IMR-90 (cell line): ENCODE measurements at places on chromosomes 1 and 21. TPM values are rescaled to one million over a fixed set of nuclear protein-coding genes. Genes with fewer than 3 reads are reported as not detected.

Gene BACH1
- 108 and 132 TPM in 2 replicates for total RNA-seq

Gene MAEL
- not detected in 2 replicates for total RNA-seq

Gene ZNF496
- total RNA-seq, result 8.9 and 11.7 TPM in 2 replicates

Gene ELF3
- under 0.01 TPM in 1 of 2 replicates, not detected in the other for total RNA-seq

Gene ATAD3C
- total RNA-seq, result not detected in 2 replicates

Gene S100A9
- not detected in 2 replicates for total RNA-seq

Gene CD52
- total RNA-seq, result not detected in 2 replicates

Gene DNM3
- 0.36 and 0.83 TPM in 2 replicates for total RNA-seq

DNA sequence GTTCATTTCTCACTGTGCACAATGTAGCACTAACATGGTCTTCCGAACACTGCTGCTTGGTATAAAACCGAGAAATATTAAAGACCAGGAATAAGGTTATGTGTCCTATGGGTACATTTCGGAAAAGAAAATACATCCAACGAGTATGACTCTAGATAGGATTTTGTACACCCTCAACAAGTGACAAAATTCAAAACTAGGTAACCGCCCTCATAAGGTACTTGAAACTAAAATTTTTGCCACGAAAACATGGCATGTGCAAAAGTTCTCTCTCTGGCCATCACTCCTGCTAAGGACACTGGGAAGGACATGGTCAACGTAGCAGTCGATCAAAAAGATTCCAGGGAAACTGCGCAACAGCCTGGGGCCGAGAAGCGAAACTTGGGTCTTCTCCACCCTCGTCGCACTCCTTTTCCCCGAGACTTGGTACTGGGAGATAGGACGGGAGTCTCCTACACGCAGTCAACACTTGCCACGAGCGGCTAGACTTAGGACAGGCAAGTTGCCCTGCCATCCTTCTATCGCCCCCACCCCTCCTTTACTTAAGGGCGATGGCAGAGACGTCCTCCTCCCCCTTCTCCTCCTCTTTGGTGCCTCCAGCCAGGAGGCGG, 338 bp upstream of the TOR1AIP1 start:
- no peaks in the 10 kb centered on the region for H3K27me3 ChIP-seq
- H3K4me3 ChIP-seq, result peak overlapping the region; percentile 68
- peak; percentile 92 for DNase-seq
- no peaks in the 10 kb centered on the region for H3K4me1 ChIP-seq

- DNase-seq, result no peak
- no peaks in the 10 kb centered on the region for H3K27me3 ChIP-seq
- no peaks in the 10 kb centered on the region for H3K36me3 ChIP-seq
- no peak overlapping the region for H3K4me3 ChIP-seq
Measured at GRCh38 chr1:205672970-205673369, 7.3 kb downstream of the SLC45A3 start.

- H3K27ac ChIP-seq, result no peak overlapping the region
- H3K27me3 ChIP-seq, result peaks cover 7% of the 10 kb centered on the region; the same call in 1 of the 2 replicates
- no peak overlapping the region for H3K4me3 ChIP-seq
- DNase-seq, result no peak
- H3K4me1 ChIP-seq, result no peaks in the 10 kb centered on the region
Measured at GRCh38 chr1:31725134-31725533, 21.3 kb upstream of the COL16A1 start.

GRCh38 chr1:221230605-221231004, 351.4 kb downstream of the HLX start:
- H3K36me3 ChIP-seq, result no peaks in the 10 kb centered on the region
- DNase-seq, result peak; percentile 37
- H3K27ac ChIP-seq, result no peak overlapping the region
- H3K27me3 ChIP-seq, result no peaks in the 10 kb centered on the region
- no peaks in the 10 kb centered on the region for H3K4me1 ChIP-seq

DNA sequence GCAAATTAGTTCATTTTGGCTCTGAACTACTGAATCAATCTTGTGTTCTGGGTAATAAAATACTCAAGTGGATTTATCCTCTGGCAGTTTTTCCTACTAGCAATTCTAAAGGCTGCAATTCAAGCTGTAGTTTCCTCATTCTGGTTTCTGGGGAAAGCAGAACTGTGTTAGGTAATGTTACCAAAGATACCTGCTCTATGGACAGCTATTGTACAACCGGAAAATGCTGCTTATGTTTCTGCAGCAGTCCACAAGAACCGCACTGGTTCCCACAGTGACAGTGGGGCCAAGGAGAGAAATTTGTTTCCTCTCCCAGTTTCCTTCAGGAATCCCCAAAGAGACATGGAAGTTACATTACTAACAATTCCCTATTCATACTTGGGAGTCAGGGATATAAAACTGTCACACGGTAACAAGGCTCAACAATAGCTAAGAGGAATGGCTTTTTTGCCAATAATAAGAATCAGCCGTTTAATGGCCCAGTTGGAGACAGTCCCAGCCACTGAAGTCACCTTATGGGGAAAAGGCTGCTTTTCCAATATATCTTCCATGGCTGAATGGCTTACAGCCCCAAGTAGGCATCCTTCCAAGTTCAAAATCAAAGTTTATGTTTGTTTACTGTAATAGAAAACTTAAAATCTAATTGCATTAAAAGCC, 52.6 kb downstream of the PCNX2 start:
- H3K4me1 ChIP-seq, result peaks cover 4% of the 10 kb centered on the region; the same call in 1 of the 2 replicates
- peaks cover 3% of the 10 kb centered on the region; the same call in 1 of the 2 replicates for H3K36me3 ChIP-seq
- no peak for DNase-seq
- no peaks in the 10 kb centered on the region for H3K27me3 ChIP-seq

DNA sequence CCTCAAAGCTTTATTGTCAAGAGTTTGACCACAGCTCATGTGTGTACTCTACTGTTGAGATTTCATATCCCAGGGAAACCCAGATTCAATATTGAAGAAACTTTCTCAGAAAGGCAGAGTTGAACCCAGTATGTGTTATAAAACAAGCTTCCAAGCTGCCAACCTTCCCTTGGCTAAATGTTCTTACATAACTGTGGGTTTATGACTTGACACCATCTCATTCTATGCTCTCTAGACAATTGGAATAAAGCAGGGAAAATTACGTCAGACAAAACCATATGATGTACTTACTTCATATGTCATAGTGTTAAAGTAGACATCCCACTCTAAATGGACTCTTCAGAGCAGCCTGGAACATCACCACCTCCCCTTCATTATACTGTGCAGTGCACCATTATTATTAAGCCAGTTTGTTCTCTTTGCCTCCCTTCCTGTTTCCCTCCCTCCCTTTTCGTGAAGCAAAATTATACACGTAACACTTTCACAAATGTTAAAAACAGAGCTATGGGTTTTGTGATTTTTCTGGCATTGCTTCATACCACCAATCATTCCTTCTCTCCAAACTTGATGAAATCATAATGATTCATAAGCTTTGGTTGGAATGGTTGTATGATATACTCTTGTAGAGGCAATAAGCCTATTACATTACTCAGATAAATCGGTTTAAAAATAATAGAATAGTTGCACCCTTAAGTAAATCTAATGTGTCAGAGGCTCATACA, 507.2 kb downstream of the LTN1 start:
- H3K36me3 ChIP-seq, result no peaks in the 10 kb centered on the region
- no peak overlapping the region for H3K27ac ChIP-seq
- H3K27me3 ChIP-seq, result no peaks in the 10 kb centered on the region
- no peak overlapping the region for H3K4me3 ChIP-seq
- DNase-seq, result peak; percentile 80

- no peaks in the 10 kb centered on the region for H3K27me3 ChIP-seq
- 0 out of 2 replicates have a peak, but pooled peaks cover 1% of the 10 kb centered on the region for H3K36me3 ChIP-seq
- H3K27ac ChIP-seq, result no peak overlapping the region
- H3K4me3 ChIP-seq, result no peak overlapping the region
- no peak for DNase-seq
Measured at GRCh38 chr1:181037386-181037785, 3.6 kb downstream of the MR1 start.

GRCh38 chr1:174965362-174966007, 34.3 kb upstream of the CACYBP start:
- no peak overlapping the region for H3K27ac ChIP-seq
- no peaks in the 10 kb centered on the region for H3K36me3 ChIP-seq
- peaks cover 8% of the 10 kb centered on the region; the same call in 1 of the 2 replicates for H3K27me3 ChIP-seq
- no peak for DNase-seq

DNA sequence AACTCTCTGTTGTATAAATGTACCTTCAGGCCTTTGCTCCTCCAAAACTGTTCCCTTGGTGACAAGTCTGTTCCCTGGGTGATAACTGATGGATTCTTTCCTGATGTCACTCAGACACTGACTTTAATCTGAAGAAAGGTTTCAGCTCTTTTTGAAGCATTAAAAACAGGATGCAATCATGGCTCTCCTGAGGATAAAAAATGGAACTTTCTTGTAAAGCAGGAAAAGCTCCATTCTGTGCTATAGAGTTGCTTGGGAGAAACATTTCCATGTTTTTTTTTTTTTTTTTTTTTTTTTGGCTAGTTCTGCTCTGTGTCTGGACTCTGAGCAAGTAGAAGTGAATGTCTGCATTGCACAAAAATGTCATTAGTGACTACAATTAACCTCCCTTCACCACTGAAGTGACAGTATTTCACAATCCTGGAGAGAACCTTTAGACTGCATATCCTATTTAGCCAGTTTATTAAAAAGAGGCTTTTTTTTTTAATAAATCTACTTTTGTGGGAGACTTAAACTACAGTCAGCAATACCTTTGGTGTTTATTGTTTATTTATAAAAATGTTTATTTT, 101.7 kb upstream of the PRMT6 start:
- H3K4me3 ChIP-seq, result no peak overlapping the region
- no peaks in the 10 kb centered on the region for H3K4me1 ChIP-seq
- no peak overlapping the region for H3K27ac ChIP-seq

DNA sequence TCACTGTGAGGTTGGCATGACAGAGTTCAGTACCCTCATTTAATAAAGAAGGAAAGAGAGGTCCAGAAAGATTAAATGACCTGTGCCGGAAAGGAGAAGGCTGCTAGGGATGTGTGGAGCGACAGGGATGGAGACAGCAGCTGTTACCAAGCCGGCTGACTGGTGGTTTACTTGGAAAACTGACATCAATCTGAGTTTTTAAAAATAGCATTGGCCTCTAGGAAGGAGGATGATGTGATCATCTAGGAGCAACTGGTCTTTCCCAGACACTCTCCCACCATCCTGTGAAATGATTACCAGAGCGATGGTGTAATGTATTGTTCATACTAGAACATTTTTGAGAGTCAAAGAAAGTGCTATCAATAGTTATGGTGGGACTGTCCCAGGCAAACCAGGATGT, 154.4 kb downstream of the ZSCAN20 start:
- no peaks in the 10 kb centered on the region for H3K4me1 ChIP-seq
- no peak overlapping the region for H3K27ac ChIP-seq
- no peak overlapping the region for H3K4me3 ChIP-seq
- H3K36me3 ChIP-seq, result no peaks in the 10 kb centered on the region

DNA sequence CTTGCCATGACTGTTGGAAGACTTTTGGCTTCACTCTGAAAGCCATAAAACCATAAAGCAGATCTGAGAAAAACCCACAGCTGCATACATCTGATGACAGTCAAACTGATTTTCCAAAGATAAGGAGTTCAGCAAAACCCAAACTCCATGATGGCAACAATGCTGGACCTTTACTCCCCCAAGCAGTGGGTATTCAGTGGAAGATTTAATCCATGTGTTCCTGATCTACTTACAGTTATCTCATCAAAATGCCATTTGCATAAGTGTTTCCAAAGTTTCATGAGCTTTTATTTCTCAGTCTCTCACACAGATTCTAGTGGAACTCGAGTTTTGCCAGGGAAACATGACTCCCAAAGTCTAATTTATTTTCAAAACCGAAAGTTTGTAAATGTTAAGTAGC, 184.9 kb downstream of the ZC3H11B start:
- no peaks in the 10 kb centered on the region for H3K27me3 ChIP-seq
- H3K27ac ChIP-seq, result no peak overlapping the region
- H3K4me3 ChIP-seq, result no peak overlapping the region
- no peaks in the 10 kb centered on the region; the same call in 1 of the 2 replicates for H3K4me1 ChIP-seq
- H3K36me3 ChIP-seq, result no peaks in the 10 kb centered on the region

GRCh38 chr1:1014799-1015681, 1.7 kb downstream of the ISG15 start:
- DNase-seq, result no peak
- H3K4me3 ChIP-seq, result no peak overlapping the region
- no peaks in the 10 kb centered on the region for H3K27me3 ChIP-seq
- H3K36me3 ChIP-seq, result no peaks in the 10 kb centered on the region
- H3K27ac ChIP-seq, result no peak overlapping the region; the same call in 1 of the 2 replicates

GRCh38 chr1:202597090-202597761, 113.0 kb downstream of the SYT2 start:
- H3K27me3 ChIP-seq, result no peaks in the 10 kb centered on the region
- H3K4me1 ChIP-seq, result peaks cover 9% of the 10 kb centered on the region
- no peak for DNase-seq
- no peak overlapping the region for H3K4me3 ChIP-seq
- no peaks in the 10 kb centered on the region for H3K36me3 ChIP-seq

DNA sequence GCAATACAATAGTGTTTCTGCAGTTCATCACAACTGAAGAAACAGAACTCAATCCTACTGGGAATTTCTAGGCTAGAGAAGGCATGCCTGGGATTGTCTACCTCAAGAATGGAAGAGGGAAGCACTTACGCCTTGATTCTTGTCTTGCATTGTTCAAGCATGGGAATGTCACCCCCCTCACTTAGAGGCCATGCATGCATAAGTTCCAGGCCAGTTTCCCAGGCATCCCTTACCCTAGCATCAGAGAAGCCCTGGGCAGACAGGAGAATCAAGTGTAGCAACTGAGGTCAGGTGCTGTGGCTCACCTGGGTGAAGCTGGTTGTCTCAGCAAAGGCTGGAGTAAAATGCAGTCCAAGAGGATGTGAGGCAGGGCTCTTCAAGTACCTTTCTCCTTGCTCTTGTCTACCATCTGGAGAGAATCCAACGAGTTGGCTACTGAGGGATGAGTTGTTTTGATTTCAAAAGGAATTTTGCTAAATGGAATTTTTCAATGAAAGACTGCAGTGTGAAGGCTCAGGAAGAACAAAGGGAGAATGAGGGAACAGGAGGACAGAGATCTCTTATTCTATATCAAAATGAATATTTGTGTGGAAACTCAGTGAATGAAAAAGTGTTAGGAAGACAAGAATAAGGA, 174.3 kb downstream of the NEK7 start:
- peak; percentile 29 for DNase-seq
- no peaks in the 10 kb centered on the region for H3K36me3 ChIP-seq
- no peak overlapping the region for H3K27ac ChIP-seq
- no peak overlapping the region for H3K4me3 ChIP-seq

DNA sequence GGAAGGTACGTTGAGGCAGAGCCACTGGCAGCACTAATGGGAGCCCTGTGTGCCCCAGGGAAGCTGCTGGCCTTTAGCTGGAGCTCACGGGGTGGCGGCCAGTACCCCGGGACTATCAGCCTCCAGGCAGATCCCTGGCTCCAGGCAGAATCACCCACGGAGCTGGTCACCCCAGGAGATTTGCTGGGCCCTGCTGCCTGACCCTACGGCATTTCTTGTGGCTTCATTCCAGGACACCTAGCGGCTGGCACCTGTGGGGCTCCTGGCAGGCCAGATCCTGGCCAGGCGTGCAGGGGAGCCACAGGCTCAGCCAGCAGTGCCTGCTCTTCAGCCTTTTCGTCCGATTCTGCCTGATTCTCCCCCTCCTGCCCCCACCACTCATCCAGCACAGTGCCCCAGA, 7.1 kb downstream of the PADI1 start:
- no peak overlapping the region for H3K27ac ChIP-seq
- peaks cover 6% of the 10 kb centered on the region for H3K27me3 ChIP-seq
- no peaks in the 10 kb centered on the region for H3K36me3 ChIP-seq

GRCh38 chr1:162404550-162405160, 7.3 kb downstream of the SH2D1B start:
- no peaks in the 10 kb centered on the region; the same call in 1 of the 2 replicates for H3K4me1 ChIP-seq
- H3K4me3 ChIP-seq, result no peak overlapping the region
- H3K27me3 ChIP-seq, result peaks cover 2% of the 10 kb centered on the region; the same call in 1 of the 2 replicates
- peak; percentile 86 for DNase-seq
- no peak overlapping the region for H3K27ac ChIP-seq
- H3K36me3 ChIP-seq, result no peaks in the 10 kb centered on the region
